Stimulated activated CD4-positive, alpha-beta T cell treated with anti-CD3 and anti-CD28 coated beads, Interleukin-12 subunit alpha, Interleukin-12 subunit beta, amount 100 ng/mL, for 4 hours (primary cell): ENCODE measurements at places on chromosomes 2 and 18.

- no peak for DNase-seq
These were observed 74.0 kb downstream of the UNC80 start for GRCh38 chr2:209845666-209846065.

- DNase-seq: no peak
These were observed 173.1 kb downstream of the PTH2R start for GRCh38 chr2:208579678-208580077.

DNA sequence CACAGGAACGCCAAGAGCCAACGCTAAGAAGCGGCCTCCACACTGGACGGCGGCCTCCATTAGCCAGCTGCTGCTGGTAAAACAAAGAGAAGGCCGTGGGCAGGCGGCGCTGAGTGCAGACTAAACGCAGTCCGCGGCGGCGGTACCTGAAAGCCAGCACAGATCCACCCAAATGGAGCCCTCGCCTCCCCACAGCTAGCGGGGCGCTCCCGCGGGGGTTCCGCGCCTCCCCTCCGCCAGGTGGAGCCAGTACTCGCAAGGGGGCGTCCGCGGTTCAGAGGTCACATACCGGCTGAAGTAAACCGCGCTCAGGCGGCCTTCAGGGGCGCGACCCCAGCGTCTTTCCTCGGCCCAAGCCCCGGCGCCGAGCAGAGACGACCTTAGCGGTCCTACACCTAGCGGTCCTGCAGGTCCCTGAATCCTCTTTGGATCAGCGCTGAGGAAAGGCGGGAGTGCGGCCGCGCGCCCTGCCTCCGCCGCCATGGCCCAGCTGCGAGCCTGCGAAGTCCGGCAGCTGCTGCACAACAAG lies 293.1 kb upstream of the ERBB4 start:
- no peak for DNase-seq

- DNase-seq: no peak
These were observed 195.6 kb upstream of the POU3F3 start for GRCh38 chr2:104658144-104658835.

DNA sequence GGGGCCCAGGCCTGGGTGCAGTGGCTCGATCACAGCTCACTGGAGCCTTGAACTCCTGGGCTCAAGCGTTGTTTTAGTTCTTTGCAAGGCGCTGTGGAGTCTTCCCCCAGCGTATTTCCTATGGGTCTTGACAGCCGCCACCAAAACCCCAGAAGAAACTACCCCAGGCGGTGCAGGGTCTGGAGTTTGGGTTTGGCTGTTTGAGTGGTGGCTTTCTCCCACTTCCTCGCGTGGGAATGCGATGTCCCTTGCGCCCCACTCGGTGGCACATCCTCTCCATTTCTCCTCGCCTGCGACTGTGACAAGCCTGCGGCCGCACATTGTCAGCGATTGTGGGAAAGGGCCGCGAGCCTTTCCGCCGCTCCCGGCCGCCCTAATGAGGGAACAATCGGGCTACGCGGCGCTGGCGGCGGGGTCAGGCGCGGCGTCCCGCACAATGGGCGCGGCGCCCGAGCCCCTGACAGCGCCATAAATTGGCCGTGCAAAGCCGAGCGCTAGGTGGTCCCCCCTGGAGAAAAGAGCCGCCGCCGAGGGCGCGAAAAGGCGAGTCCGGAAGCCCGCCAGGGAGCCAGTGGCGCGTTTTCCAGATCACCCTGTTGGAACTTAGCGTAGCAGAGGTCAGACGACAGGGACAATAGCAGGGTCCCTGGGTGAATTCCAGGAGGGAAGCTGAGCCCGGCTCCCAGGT lies 194.9 kb upstream of the POU3F3 start:
- DNase-seq: no peak

GRCh38 chr2:82089518-82089917 lies 1785.0 kb upstream of the LRRTM1 start:
- no peak for DNase-seq

DNA sequence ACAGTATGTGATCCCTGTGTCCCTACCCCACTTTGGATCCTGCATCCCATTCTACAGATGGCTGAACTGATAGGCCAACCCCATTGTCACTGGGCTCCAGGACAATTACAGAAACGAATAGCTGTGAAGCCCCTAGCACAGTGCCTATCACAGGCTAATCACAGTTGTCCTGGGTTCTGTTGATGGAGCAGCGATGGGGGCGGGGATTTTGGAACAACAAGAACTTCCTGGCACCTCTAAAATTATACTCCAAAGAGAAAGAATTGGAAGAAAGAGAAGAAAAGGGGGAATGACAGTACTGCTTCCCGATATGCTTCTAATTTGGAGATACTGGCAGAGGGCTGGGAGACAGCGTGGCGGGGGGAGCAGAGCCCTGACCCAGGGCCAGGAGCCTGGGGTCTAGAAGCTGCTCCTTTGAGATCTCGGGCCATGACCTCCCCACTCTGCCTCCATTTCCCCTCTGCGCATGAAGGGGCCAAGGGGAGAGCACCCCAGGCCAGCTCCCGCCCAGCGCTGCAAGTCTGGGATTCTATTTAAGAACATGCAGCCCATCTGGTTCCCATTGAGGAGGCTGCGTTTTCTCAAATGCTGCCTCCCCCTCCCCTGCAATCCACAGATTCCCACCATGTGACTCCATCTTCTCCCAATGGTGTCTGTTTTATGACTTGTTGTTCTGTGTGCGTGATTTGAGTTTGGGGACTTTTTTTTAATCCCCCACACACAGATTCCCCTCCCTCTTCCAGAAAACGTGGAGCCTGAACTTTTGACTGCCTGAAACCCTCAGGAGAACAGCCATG lies 202.7 kb downstream of the CYP26B1 start:
- no peak for DNase-seq

DNA sequence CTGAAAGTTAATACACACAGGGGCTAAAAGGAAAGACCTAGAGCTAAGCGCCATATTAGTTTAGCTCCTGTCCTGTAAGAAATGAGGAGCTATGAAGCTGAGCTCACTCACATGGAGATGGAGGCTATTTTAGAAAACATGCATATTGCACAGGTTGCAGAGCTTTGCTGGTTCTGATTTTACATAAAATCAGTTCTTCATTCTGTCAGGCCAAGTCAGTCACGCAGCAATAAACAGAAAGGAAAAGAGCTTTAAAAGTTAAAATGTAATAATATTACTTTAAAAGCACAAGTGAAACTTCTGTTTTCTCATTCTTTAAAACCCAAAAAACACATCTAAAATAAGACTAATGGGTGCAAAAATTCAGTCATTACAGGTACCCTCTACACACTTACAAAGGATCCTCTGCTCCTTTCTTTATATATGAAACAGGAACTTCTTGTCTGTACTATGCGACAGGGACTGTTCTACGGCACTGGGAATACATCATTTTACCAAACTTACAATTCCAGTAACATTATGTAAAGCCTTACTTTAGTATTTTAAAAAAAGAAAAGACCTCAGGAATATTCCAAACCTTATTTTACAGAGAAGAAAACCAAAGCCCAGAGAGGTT lies 113.8 kb downstream of the THADA start:
- no peak for DNase-seq

- no peak for DNase-seq
These were observed 263.0 kb downstream of the LPIN1 start for GRCh38 chr2:12009323-12009905.

DNA sequence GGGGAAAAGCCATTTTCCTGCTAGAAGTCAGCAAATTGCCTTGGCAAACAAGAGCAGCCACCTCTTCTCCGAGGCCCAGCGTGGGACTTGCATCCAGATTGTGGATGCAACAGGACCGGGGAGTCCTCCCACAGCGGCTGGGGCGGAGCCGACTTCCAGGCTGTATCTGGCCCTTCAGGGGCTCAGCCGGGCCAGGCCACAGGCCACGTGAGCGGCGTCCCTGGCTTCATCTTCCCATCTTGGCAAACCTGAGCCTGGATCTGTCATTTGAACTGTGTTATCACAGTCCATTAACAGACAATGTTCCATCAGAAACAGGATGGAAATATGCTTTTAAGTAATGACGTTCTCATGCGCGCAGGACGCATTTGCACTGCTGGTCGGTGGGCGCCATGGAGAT lies 483.5 kb upstream of the SALL3 start:
- DNase-seq: no peak

DNA sequence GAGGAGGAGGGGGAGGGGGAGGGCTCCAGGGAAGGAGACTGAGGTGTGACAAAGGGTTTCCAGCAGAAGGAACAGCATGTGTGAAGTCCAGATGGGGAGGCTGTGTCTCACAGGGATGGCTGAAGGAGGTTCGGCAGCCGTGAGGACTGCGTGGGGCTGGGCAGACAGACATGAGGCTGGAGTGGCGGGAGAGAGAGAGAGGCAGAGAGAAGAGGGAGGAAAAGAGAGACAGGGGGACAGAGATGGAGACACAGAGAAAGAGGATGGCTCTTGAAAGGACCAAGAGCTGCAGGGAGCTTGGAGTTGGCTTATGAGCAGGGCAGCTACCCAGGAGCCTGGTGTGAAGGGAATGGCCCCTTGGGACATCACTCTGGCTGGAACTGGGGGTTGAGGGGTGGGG lies 138.9 kb upstream of the ASB18 start:
- DNase-seq: no peak

DNA sequence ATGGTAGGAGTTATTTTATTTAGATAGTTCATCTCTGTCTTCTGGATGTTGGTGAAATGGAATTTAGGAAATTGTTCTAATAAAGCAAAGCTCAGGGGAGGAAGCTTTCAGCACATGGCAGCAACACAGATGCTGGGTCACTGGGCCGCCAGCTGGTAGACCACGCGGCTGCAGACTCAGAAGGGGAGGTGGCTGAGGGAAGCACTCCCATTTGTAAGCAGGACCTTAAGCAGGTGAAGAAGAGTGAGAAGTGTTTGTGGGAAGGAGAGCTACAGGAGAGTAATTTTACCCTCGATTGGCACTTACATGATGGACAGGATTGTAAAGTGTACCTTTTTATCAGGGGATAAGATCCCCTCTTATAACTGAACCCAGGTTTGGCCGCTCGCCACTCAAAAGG lies 24.4 kb downstream of the NMS start:
- DNase-seq: no peak

- DNase-seq: no peak
These were observed 300.1 kb upstream of the NXPH2 start for GRCh38 chr2:139080244-139080643.

GRCh38 chr2:196840171-196840570 lies 31.0 kb upstream of the C2orf66 start:
- no peak for DNase-seq

- DNase-seq: no peak
These were observed 90.6 kb upstream of the ST6GAL2 start for GRCh38 chr2:106976548-106976947.

- DNase-seq: no peak
These were observed 585 bp upstream of the MOB1A start for GRCh38 chr2:74179063-74179865.

GRCh38 chr2:37802211-37802752 lies 122.8 kb upstream of the RMDN2 start:
- DNase-seq: no peak

DNA sequence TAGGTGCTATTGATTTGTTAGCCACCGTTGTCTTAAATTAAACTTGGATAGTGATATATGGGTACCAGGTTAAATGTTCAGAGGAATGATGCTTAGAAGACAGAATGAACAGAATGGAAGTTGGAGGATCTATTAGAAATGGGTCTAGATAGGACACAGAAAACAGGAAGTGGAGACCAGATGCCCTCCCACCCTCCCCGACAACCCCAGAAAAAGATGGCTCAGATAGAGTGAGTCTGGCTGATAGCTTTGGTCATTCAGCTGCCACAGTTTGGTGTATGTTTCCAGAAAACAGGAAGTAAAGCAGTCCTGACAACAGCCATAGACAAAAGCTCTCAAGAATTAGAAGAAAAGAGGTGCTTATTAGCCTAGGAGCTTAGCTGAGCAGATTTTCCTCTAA lies 71.5 kb upstream of the DSG1 start:
- no peak for DNase-seq

DNA sequence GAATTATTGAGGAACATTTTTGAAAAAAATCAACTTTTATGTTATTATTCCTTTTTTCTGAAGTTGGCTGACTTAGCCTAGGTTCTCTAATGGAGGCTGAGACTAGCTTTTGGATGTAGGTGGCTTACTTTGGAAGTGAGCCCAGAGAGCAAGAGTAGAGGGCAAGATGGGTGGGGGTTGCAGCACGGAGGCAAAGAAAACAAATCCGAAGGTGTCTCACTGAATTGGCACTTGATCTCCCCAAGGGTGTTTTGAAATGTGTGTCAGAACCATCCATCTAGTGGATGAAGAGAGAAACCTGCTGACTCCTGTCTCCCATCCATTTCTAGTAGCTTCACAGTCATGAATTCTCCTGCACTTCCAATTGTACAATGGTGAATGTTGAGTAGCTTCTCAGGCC lies 390.7 kb downstream of the TMEM182 start:
- no peak for DNase-seq

- DNase-seq: no peak
These were observed 137.1 kb downstream of the ARHGAP28 start for GRCh38 chr18:6866552-6867085.

DNA sequence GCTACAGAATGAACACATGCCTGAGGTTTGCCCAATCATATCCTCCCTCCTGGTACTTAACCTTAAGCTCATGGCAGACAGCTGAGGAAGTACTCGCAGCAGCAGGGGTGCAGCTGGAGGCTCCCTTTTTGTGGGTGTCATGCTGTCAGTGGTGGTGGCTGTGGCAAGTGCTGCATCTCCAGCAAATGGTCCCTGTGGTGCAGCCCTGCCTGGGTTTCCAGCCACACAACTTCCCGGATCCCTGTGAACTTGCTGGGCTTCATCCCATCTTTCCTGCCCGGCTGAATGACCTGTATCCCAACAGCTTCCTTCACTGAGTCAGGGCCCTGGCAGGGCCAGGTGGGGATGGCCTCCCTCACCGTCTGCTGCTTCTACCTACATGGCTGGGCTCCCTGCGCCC lies 5.0 kb downstream of the TMEM185B start:
- DNase-seq: no peak

DNA sequence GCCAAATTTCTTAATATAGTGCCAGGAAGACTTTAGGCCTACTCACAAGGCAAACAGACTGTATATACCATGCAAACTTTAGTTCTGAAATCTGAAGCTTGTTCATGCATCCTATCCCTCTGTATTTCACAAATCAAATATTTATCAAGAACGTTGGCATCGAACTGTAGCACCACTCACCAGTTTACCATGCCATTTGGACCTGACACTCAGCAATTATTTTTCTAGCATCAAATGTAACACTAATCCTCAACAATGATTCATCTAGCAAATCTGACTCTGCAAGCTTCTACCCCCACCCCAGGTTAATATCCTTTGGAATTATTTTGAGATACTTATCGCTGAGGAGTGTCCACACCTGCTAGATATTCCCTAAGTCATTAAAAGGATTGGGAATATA lies 1506.6 kb downstream of the LRP1B start:
- no peak for DNase-seq

GRCh38 chr18:8730080-8730827 lies 24.9 kb downstream of the MTCL1 start:
- no peak for DNase-seq
